Stimulated activated CD8-positive, alpha-beta memory T cell treated with anti-CD3 and anti-CD28 coated beads, Interleukin-15, amount 100 ng/mL, for 24 hours (primary cell): ENCODE measurements at places on chromosomes 3 and 15.

- DNase-seq, result no peak
Observed at GRCh38 chr3:128879991-128880390, 571 bp downstream of the ACAD9 start.

- no peak for DNase-seq
Observed at GRCh38 chr3:64251019-64251418, 25.8 kb upstream of the PRICKLE2 start.

GRCh38 chr15:73928971-73929627, 2.8 kb downstream of the LOXL1 start:
- no peak for DNase-seq

DNA sequence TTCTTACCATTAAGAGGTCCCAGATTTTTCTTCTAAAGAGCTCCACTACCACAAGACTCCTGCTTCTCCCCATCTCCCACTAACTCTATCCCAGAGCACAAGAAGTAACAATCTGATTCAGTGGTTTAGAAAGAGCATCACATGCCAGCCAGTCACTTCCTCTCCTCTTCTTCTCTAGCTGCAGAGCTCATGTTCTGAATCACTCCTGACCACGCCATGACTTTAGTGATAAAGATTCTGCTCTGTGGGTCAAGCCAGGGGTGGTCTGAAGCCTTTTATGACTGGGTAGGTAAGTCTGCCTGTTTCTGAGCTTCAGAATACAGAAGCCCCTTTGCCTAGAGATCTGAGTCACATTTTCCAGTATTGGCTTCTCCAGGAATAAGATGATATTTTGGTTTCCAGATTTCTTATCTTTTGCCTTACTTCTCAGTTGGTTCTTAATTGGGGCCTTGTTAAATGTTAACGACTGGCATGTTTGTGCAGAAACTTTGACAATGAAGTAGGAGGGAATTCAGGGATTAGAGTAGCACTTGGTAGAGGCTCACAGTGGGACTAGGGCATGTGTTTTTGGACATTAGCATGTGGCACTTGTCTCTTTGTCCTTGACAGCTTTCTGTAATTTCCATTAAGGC, 27.6 kb upstream of the ADAMTSL3 start:
- DNase-seq, result no peak

DNA sequence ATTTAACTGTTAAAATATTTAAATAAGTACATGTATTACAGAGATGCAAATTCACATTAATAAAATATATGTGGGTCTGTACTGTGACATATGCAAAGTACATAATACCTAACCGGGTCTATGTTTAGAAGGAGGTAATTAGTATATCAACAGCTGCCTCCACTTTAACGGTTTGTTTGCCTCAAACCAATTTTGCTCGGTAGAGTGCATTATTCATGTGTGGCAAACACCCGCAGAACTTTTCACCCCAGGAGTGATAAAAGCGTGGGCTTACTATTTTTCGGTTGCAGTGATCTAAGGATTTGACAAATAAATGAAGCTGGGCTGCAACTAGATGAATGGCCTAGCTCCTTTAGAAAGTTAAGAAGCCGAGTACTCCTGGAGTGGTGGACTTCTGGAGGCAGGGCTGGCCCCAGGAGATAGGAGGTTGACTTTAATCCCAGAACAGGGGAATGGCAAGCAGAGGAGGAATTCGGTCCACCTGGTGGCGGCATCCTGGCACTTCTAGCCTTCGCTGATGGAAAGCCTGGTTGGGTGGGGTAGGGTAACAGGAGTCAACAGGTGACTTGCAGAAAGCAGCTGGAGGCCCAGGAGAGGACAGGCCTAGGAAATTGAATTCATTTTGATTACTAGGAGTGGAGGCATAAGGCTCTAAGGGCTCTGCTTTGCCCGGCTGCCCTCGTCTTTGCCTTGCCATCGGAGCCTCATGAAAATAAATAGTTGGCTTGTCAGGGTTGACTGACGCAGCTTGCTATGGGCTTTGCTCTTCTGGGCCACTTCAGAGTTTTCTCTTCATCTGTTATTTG, 2.4 kb downstream of the SLCO3A1 start:
- no peak for DNase-seq

DNA sequence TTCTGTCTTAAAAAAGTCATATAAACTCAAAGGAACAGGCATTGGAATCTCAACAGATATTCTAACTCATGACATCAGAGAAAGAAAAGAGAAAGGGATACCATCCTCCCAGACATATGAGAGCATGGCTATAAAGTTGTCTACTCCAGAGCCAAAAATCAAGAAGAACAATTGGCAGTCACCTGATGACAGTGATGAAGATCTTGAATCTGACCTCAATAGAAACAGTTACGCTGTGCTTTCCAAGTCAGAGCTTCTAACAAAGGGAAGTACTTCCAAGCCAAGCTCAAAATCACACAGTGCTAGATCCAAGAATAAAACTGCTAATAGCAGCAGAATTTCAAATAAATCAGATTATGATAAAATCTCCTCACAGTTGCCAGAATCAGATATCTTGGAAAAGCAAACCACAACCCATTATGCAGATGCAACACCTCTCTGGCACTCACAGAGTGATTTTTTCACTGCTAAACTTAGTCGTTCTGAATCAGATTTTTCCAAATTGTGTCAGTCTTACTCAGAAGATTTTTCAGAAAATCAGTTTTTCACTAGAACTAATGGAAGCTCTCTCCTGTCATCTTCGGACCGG, 35.9 kb downstream of the UNC13C start:
- no peak for DNase-seq

DNA sequence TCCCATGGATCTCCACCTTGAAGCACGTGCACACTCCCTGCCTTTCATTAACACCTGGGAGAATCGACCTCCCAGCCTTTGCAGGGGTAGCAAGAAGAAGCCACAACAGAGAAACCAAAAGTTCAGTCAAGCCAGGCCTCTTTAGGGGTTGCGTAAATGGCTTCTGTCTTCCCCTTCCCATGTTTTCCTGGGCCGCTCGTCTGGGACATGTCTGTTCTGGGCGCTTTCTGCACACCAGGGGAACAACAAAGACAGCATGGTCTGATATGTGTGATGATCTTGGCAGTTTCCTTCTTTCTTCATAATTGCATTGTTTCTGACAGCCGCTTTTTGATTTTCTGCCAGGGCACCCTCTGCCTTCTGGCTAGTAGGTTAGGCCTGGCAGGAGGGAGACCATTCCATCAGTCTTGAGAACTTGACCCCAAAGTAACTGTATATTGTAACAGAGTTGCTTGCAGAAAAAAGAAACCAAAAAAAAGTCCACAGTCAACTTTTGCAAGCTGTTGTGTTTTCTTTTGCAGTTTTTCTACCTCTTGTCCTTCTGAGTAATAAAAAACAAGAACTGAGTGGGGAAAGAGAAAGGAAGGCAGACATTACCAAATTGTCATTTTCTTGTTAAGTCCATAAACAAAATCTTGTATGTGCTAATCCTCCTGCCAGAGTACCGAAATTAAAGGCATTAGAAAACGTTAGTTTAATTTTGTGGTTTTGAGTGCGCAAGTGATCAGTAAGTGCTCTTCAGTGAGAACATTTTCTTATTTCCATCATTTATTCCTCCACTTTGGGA, 56.0 kb upstream of the FURIN start:
- no peak for DNase-seq
